CD4-positive, alpha-beta T cell treated with Interleukin-17A for 4 hours (primary cell): ENCODE measurements at places on chromosomes 1 and 21.

GRCh38 chr1:64696879-64697278 lies 48.0 kb upstream of the RAVER2 start:
- no peak for DNase-seq

GRCh38 chr1:56833088-56833487 lies 13.9 kb upstream of the FYB2 start:
- no peak for DNase-seq

GRCh38 chr1:228870041-228870713 lies 134.9 kb downstream of the RHOU start:
- DNase-seq = no peak

DNA sequence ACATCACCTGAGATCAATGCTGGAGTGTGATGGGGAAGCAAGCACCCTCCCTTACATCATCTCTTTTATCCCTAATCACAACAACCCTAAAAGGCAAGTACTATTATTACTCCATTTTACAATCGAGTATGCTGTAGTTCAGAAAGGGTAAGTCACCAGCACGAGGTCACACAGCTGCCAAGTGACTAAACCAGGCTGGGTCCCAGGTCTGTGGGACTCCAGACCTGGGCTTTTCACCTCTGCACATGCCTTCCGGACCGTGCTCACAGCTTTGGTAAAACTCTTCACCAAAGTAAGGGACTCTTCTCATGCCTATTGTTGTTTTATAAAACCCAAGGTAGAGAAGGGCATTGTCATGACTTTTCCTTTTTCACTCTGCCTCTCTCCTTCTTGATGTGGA lies 130.9 kb downstream of the DMRTB1 start:
- DNase-seq = no peak

DNA sequence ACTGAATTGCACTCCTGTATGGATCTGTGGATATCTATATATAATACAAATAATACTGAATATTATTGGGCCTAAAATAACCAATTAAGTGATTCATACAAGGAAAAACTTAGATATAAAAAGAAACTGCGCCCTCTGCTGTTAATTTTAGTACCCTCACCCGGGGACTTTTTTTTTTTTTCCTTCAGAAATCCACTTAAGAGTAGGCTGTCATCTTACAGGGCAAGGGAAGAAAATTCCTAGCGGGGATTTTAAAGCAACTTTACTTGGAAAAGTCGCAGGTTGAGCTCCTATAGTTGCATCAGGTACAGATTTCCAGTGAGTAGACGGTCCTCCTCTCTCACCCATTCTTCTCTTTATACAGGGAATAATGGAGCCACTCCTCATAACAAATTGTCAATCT lies 1.3 kb downstream of the NTNG1 start:
- DNase-seq = no peak

DNA sequence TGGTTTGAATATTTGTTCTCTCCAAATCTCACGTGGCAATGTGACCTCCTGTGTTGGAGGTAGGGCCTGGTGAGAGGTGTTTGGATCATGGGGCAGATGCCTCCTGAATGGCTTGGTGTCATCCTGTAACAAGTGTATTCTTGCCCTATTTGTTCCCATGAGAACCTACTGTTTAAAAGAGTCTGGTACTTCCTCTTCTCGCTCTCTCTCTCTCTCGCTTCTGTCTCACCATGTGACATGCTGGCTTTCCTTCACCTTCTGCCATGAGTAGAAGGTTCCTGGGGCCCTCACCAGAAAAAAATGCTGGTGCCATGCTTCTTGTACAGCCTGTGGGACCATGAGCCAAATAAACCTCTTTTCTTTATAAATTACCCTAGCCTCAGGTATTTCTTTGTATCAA lies 8.4 kb upstream of the PAXBP1 start:
- no peak for DNase-seq

- DNase-seq = no peak
These were observed 8.3 kb downstream of the SUSD4 start for GRCh38 chr1:223355699-223356098.

GRCh38 chr1:109787845-109788601 lies 24.3 kb upstream of the EPS8L3 start:
- DNase-seq = no peak

DNA sequence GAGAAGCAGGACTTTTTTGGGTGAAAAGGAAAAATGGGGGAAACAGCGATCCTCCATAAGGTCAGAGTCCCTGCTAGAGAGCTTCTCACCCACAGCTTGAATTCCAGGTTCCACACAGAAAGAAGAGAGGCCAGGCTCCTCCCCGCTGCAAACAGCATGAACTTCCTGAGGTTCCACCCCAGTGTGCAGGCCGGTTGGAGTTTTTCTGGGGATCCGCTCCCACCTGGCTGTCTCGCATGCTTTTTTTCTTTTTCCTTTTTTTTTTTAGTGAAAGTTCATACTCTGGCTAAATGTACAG lies 595.1 kb upstream of the ZP4 start:
- DNase-seq = no peak

DNA sequence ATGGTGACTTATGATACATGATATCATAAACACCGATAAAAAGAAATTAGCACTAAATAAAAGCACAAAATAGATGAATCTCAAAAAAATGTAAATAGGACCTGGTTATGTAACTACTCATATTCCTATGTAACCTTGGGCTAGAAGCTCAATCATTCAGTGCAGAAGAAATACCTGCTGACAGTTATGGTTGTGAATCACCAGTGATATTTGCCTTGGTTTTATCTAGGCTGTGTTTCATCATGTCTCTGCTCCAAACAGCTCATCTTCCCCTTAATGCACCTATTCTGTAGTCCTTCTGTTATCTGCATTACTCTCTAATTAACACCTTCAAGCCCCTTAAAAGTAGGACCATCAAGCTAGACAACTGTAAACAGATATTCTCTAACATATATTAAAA lies 16.3 kb upstream of the PIGC start:
- DNase-seq = no peak

GRCh38 chr21:42819861-42820615 lies 59.3 kb downstream of the WDR4 start:
- no peak for DNase-seq

DNA sequence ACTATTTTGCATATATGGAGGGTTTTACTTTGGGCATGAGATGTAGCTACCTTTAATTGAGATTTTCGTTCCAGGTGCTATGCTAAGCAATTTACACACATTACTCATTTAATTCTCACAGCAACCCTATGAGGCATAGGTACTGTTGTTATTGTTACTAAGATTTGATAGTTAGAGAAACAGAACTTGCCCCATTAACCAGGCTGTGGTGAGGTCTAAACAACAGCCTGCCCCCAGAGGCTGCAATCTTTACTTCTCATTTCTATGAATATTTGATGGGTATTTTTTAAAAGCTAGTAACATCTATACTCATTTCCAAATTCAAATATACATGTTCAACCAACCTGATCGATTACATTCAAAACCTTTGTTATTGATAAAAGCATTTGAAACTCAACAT lies 155.6 kb downstream of the GALNT2 start:
- no peak for DNase-seq

DNA sequence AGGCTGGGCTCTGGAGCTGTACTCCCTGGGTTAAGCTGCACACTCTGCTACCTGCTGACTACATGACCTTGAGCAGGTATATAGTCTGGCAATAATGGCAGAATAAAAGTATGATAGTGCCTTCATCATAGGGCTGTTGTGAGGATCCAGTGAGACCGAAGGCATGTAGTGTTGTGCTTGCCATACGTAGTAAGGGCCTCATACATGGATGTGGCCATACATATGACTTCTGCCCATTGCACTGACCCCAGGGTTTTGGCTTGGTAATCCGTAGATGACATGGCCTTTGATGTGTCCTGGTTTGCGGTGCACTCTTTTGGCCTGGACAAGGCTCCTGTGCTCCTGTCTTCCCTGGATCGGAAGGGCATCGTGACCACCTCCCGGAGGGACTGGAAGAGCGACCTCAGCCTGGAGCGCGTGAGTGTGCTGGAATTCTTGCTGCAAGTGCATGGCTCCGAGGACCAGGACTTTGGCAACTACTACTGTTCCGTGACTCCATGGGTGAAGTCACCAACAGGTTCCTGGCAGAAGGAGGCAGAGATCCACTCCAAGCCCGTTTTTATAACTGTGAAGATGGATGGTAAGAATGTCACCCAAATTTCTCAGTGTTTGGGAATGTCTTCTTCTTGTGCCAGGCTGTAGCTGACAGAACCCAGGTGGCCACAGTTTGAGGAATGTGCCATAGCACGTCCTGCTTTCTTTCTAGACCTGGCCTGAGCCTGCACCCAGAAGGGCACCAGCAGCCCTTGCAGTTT lies 17.0 kb upstream of the CD101 start:
- no peak for DNase-seq

DNA sequence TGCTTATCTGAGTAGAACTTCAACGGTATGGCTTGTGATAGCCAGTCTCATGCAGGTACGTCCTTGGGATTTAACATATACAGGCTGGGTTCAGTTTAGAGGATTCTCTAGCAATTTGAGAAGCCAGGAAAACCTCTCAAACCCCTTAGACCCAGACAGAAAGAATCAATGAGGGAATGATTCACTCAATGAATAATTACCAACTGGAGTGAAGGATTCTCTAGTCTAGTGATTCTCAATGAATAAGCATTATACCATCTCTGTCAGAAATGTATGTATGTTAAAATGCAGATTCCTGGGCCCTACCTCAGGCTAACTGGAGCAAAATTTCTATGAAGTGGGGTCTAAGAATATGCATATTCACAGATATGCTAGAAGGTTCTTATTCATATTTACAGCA lies 54.5 kb upstream of the APP start:
- DNase-seq = no peak

DNA sequence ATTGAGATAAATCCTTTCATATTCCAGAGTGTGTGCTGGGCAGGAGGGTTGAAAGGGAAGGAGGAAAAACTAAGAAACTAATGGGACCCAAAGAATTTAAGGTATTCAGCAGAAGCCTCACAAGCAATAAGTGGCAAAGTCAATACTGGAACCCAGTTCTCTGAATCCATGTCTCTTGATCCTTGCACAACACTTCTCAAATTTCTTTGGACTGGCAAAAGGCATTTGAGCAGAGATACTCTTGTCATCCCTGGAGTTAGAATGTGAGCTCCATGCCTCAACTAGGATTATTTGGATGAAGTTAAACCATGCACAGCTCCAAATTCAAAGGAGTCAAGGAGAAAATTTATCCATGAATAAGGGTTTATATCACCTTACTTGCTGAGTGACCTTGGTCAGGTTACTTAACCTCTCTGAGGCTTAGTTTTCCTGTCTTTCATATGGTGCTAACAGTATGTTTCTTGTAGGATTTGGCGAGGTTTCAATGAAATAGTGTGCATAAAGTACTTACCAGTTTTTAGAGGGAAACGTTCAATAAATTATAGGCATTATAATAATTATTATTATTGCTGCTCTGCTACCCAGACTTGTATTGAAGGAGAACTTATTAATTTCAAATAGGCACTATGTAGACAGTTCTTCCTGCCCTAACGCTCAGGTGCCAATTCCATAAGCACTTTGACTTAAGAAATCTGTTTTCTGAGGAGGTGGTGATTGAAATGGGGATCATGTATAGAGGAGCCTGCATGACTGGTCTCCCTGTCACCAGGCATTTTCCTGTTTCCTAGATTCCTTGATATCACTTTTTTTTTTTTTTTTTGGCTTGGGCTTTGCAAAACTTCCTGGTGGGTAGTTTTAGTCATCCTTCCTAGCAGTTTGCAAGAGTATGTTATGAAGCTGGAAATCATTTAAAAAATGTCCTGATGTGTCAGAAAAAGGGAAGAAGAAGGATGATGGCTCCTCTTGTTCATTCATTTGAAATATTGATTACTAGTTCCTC lies 125.0 kb upstream of the JUN start:
- DNase-seq = no peak

- no peak for DNase-seq
These were observed 163.2 kb downstream of the FMN2 start for GRCh38 chr1:240254778-240255291.

- DNase-seq = no peak
These were observed 115.9 kb downstream of the FGGY start for GRCh38 chr1:59412718-59413326.

GRCh38 chr1:175364424-175365076 lies 172.0 kb upstream of the KIAA0040 start:
- DNase-seq = no peak

DNA sequence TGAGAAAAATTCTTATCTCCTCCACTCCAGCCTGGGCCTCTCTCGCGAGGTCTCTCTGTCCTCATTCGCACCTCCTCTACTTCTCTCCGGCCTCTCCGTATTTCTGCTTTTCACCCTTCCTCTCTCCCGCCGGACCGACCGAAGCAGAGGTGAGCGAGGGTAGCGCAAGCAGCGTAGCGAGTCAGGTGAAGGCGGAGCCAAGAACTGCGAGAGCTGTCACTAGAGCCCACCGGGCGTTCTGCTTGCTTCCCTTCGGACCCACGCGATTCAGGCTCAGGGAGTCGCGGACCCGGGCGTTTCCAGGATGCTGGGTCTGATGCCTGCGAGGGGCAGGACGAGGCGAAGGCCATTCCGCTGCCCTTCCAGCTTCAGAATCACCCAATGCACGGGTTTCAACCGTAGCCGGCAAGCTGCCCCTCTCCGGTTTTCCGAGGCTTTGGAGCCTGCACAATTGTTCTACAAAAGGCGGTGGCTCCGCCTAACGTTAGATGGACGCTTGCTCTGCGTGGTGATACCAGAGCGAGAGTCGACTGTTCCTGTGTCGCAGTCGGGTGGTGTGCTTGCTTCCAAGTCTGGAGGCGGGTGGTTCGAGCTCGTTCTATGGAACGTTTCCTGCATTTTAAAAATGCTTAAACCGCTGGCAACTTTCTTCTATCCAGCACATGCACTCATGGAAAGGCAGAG lies 310.2 kb downstream of the FAM72C start:
- no peak for DNase-seq

GRCh38 chr1:50289495-50289894 lies 133.7 kb downstream of the DMRTA2 start:
- DNase-seq = no peak

DNA sequence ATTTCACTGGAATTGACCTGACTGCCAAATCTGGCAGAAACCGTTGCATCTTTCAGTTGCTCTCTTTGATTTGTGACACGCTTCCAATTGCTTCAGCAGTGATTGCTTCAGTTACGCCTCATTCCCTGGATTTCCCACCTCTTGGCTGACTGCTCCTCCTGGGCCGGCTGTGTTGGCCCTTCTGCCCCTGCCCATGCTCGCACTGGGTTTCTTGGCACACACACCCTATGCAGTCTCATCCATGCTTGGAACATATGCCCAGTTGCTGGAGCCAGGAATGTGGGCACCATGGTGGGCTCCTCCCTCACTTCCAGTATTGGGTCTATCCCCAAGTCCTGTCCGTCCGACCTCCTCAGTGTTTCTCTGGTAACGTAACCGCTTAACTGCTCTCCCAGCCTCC lies 2.2 kb upstream of the ZBTB21 start:
- DNase-seq = no peak

DNA sequence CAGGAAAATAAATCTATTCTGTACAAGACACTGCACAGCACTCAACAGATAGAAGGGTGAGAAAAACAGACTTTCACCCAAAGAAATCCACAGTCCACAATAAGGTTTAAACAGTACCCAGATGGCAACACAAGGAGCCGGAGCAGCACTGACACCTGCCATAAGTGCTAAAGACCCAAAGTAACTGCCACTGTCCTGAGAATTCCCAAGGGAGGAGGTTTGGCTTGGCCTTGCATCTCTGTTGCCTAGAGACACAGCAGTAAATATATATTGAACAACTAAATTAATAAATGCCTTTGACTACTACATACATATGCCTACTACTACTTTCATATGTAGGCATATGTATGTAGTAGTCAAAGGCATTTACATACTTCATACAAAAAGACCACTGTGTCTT lies 68.0 kb downstream of the VAV3 start:
- DNase-seq = no peak
